GM12864 (cell line): ENCODE measurements at places on chromosomes 6 and 20.

DNA sequence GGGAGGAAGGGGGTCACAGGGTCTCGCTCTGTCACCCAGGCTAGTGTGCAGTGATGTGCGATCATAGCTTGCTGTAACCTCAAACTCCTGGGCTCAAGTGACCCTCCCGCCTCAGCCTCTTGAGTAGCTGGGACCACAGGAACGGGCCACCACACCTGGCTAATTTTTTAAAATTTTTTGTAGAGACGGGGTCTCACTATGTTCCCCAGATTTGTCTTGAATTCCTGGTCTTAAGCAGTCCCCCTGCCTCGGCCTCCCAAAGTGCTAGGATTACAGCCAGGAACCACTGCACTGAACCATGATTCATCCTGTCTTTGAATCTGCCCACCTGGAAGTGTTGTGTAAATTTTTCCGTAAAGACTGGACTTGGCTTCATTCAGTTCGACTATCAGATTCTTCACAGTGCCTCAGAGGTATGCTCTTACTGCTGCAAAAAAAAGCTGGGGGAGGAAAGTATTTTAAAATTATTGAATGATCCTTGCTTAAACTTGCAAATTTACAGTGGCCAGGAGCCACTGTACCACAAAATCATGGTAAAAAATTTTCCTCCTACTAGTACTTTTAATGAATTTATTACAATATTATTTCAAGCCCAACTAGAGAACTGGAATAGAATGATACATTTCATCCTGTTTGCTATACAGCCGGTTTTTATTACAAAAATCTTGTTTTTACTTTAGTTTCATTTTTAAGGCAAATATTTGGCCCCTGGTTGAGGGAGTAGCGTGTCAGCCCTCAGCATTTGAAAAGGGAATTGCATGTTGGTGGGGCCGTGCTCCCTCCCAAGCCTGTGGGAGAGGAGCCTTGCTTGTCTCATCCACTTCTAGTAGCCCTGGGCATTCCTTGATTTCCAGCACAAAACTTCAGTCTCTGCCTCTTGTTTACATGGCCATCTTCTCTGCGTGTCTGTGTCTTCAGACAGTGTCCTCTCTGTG is 202.5 kb upstream of the SGK1 start:
- DNase-seq, result no peak

GRCh38 chr20:60361761-60362395 is 403.7 kb downstream of the CDH26 start:
- no peak for DNase-seq

- no peak for DNase-seq
These were observed 92.3 kb downstream of the MRPL14 start for GRCh38 chr6:44034931-44035345.

GRCh38 chr6:30839671-30840070 is 44.6 kb upstream of the DDR1 start:
- no peak for DNase-seq

- DNase-seq, result no peak
These were observed 97.8 kb upstream of the PCSK2 start for GRCh38 chr20:17129089-17129488.

- DNase-seq, result peak; percentile 1
These were observed 100.1 kb upstream of the RGS17 start for GRCh38 chr6:153231048-153231646.
